Cardiac septum (tissue), 1 donor: ENCODE measurements at places on chromosomes 7 and 10.

DNA sequence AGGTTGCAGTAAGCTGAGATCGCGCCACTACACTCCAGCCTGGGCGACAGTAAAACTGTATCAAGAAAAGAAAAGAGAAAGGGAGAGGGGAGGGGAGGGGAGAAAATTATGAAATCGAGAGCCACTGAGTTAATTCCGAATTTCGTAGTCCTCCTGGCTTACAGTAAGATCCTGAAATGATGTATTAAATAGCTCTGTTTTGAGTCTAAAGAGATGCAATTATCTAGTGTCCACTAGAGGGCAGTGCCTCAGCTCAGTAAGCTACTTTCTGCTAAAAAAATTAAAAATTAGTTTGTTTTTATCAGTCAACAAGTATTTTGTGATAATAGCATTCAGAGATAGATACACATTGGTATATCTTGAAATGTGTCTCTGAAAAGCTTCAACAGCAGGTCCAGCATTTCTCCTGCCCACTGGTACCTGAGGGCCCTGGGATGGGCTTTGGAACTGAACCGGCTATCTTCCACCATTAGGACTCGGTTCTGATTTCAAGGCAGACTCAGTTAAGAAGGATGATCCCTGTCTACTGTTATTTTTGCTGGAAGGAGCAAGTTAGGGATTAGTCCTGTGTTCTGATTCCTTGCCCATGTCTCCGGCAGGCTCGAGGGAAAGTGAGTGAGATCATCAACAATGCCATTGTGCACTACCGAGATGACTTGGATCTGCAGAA lies 19.5 kb downstream of the TSPAN33 start:
- DNase-seq: no peak

DNA sequence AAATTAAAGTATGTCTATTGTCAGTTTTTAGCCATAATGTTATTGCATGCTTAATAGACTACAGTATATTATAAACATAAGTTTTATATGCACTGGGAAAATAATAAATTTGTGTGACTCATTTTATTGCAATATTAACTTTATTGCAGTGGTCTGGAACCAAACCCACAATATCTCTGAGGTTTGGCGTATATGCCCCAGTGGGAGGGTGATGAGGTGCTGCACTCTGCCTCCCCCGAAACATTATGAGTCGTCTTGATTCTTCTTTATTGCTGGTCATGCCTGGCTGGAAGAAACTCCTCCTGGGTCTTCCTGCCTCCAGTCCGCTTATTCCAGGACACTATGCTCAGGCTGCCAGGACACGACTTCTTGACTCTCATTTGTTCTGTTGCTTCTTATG lies 88.4 kb downstream of the MTPN start:
- no peak for DNase-seq

DNA sequence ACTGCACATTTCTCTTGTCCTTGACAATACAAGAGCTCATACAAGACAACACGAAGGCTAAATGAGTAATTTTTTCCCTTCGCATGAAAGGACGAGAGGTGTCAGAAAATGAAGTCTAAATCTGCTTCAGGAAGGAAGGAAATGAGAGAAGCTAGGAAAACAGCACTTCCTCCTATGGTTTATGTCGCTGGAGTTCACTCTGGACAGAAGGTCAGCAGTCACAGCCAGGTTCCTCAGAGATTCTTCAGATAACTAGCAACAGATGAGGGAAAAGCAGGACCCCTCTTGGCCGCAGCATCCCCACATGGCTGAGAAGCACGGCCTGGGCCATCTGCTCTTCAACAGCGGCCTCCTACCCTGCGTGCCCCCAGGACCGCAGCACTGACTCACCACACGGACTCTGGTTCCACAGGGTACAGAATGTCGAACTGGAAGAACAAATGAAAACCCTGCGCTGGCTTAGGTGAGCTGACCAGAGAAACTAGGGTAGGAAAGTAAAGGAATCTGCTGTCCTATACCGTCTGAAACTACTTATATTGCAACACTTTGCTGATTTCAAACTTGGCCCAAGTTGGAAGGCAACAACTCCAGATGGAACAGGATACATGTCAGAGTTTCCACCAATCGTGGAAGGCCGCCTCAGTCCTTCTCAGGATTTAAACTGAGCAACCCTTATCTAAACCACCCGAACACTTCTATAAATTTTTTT lies 26.3 kb downstream of the DNMBP start:
- no peak for DNase-seq

GRCh38 chr7:147182874-147183273 lies 1066.3 kb downstream of the CNTNAP2 start:
- no peak for DNase-seq

GRCh38 chr7:129433847-129434674 lies at the start of gene STRIP2:
Gene STRIP2, plus strand, starts transcription at chr7:129434432. Its CDS starts 41 bp downstream, at chr7:129434473.
- peak; percentile 96 for DNase-seq

DNA sequence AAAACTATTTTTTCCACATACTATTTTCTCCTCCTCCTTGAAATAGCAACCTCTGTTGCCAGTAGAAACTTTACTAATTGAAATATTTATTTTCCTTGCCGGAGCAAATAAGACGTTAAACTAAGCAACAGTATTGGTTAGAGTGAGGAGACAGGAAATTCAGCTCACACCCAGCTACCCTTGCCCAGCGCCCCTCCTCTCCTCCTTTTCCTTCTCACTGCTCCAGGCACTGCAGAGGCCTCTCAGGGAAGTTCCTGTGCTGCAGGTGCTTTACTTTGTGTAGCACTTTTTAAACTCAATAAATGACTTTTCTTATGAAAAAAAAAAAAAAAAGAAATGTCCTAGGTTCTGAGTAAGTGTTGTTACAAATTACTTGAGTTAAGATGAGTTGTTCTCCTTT lies 134.0 kb downstream of the SEMA3E start:
- no peak for DNase-seq

DNA sequence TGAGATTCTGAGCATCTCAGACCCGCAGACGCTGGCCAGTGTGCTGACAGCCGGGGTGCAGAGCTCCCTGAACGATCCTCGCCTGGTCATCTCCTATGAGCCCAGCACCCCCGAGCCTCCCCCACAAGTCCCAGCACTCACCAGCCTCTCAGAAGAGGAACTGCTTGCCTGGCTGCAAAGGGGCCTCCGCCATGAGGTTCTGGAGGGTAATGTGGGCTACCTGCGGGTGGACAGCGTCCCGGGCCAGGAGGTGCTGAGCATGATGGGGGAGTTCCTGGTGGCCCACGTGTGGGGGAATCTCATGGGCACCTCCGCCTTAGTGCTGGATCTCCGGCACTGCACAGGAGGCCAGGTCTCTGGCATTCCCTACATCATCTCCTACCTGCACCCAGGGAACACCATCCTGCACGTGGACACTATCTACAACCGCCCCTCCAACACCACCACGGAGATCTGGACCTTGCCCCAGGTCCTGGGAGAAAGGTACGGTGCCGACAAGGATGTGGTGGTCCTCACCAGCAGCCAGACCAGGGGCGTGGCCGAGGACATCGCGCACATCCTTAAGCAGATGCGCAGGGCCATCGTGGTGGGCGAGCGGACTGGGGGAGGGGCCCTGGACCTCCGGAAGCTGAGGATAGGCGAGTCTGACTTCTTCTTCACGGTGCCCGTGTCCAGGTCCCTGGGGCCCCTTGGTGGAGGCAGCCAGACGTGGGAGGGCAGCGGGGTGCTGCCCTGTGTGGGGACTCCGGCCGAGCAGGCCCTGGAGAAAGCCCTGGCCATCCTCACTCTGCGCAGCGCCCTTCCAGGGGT lies 703 bp downstream of the RBP3 start:
- DNase-seq: peak; percentile 67

DNA sequence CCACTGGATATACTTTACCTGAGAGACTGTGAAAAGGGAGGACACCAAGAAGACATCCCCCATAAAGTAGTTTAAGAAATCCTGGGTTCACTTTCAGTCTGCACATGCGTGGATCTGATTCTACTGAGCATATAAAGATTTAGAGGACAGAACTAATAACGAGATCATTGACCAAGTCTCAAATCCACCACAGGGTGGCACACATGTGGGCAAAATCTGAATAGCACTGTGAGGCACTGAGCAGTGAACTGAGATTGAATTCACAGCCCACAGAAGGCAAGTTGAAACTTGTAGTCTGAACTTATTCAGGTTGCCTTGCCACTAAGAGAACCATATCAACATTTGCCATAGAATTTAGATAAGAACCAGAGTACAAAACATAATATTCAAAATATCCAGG lies 818.6 kb downstream of the GRID1 start:
- DNase-seq: no peak

DNA sequence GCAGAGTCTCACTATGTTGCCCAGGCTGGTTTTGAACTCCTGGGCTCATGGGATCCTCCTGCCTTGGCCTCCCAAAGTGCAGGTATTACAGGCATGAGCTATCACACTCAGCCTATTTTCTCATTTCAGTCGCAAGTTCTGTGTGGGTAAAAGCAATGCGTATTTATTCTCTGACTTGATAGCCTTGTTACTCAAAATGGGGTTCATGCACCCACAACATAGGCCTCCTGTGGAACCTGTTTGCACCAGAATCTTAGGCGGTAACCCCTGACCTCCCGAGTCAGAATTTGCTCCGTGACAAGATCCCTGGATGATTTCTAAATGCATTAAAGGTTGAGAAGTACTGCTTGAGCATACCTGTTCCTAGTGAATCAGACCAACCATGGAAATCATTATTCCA lies 7.3 kb downstream of the IL2RA start:
- peak; percentile 6 for DNase-seq

GRCh38 chr7:128924707-128925588 lies 12.8 kb upstream of the IRF5 start:
- no peak for DNase-seq

- DNase-seq: no peak
These were observed 166.3 kb downstream of the LCOR start for GRCh38 chr10:96998329-96998888.

DNA sequence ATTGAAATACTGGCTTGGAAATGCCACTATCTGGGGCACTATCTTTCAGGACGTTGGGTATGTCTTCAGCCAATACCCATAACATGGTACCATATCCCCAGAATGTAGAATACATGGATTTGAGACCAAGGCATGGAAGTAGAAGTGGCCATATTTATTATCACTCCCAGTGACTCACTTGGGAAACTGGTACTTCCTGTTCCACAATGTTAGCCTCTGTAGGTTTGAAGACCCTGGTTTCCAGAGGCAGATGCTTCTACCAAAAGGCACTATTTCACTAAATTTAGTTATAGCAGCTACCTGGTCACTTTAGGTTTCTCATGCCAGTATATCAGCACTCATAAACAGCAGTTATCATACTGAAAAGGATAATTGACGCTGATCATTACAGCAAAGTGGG lies 184.2 kb downstream of the CCDC71L start:
- DNase-seq: no peak

DNA sequence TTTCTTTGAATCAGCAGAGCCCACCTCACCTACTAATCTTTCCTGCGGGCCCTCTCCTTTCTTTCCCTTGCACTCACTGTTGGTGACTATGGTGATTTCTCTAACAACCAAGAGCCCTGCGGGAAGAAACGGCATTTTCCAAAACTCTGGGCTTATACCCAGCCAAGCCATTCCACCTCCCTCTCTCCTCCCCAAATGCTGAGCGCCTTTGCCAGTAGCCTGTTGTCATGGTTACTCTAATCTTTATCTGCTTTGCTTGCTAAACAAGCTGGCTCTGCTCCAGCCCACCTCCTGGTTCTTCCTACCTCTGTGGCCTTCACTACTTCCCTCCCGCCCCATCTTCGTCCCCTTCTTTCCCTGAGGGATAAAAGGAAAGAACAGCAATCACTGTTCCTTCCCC lies 86.7 kb downstream of the DGKI start:
- no peak for DNase-seq

- DNase-seq: no peak
These were observed 174.0 kb upstream of the TCF7L2 start for GRCh38 chr10:112775892-112776674.

GRCh38 chr10:88932539-88933256 lies 19.9 kb downstream of the ACTA2 start:
- no peak for DNase-seq

- DNase-seq: no peak
These were observed 21.5 kb upstream of the PPP3CB start for GRCh38 chr10:73517166-73517888.

- no peak for DNase-seq
These were observed 87.4 kb upstream of the ZMIZ1 start for GRCh38 chr10:78981257-78981969.

DNA sequence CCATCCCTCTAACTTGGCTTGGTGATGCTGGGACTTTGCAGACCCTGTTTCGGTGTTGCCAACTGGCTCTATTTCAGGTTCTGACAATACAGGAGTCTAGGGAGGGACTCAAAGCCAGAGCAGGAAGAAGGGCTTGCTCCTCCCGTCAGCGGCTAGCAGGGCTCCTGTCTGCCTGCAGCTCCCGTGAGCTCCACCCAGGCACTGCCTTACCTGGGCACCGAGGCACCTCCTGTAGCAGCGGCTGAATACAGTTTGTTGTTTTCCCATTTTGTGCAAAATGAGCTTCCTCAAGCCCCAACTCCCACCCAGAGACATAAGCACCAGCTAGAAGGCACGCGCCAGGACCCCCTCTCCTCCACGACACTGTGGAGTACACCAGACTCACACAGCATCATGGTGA lies 69.3 kb upstream of the RHEB start:
- DNase-seq: no peak
